Caudate nucleus (tissue), 63 donors: ENCODE measurements at places on chromosomes 11 and 22.

GRCh38 chr11:13000721-13001120 lies 8.4 kb upstream of the RASSF10 start:
- DNase-seq: no peak

DNA sequence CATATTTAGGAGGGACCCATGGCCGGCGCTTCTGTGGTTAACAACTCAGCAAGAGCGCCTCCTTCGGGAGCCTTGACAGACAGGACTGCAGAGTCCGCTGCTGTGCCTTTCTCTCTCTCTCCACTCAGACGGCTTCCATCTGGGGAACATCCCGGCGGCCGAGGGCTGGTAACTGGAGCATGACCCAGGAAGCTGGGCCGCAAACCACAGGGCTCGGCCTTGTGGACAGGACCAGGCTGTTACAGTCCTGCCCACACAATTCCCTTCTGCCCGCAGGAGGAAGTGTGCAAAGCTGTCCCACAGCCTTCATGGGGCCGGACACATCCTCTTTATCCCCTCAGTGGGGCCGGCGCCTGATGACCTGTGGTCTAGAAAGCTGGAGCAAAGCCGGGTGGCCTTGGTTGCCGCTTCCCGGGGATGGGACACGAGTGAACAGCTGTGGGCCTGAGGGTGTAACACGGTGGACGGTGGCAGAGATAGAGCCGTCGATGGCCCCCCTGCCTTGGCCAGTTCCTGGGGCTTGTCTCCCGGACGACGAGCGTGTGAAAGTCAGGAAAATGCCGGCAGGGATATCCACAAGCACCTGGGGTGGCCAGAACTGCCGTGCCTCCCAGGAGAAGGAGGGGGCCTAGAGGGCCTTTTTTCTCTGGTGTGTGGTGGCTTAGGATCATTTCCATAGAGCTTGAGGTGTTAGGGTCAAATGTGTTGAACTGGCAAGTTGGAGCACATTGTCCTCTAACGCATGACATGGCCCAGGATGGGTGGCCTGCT lies 50.1 kb downstream of the FBLN1 start:
- no peak for DNase-seq

DNA sequence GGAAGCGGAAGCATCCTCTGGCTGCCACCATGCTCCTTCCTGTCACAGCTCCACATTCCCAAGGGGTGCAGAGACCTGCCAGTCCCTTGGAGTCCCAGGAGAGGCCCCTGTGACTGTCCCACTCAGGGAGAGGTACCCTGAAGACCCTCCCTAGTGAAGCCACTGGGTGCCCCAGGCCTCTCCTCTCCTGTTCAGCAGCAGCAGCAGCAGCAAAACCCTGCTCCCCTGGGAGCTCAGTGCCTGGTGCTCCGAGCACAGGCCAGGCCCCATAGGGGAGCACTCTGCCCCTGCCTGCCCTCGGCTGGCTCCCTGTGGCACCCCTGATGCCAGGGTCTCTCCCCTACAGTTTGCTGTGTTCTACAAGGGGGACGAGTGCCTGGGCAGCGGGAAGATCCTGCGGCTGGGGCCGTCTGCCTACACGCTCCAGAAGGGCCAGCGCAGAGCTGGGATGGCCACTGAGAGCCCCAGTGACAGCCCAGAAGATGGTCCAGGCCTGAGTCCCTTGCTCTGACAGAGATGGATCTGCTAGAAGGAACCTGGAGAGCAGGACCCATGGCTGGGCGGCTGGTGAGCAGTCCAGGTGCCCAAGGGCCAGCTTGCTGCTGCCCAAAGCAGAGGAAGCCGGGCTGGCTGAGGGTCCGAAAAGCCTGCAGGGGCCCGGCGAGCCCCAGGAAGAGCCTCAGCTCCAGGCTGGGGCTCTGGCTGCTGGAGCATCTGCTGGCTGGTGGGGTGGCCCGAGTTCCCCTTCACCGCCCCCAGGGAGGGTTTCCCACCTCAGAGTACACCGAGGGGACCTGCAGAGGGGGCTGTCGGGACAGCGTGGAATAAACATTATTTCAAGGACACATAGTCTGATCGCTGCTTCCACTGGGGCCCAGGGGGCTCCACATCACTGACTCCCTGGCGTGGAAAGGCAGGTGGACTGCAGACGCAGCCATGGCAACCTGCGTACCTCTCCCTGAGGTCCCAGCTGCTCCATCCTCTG lies 21.3 kb downstream of the TRMU start:
- no peak for DNase-seq

DNA sequence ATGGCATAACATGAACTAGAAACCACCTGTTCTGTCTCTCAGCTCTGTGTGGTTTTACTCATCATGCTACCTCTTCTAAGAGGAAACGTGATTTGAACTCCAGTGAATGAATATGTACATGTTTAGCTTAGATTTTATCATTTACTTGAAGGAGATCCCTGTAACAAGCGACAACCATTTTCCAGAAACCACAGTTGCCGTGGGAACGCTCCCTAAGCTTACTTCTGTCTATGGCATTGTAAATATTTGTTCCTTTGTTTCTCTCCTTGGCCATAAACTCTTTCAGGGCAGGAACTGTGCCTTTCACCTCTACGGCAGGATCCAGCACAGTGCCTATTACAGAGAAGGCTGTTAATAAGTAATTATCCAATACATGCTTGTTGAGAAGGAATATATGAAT lies 17.1 kb upstream of the TPH1 start:
- DNase-seq: no peak

- DNase-seq: no peak
Observed at GRCh38 chr11:69267395-69267805, 26.6 kb upstream of the MYEOV start.

GRCh38 chr11:3981084-3981633 lies 113.4 kb upstream of the RRM1 start:
- DNase-seq: no peak

GRCh38 chr11:23789938-23790371 lies 706.9 kb upstream of the LUZP2 start:
- DNase-seq: no peak

- no peak for DNase-seq
Observed at GRCh38 chr11:69367211-69367964, 73.4 kb downstream of the MYEOV start.

GRCh38 chr11:33636104-33636503 lies 64.5 kb downstream of the C11orf91 start:
- DNase-seq: no peak
